ENCODE measurements at places on chromosomes 3 and 15. TPM values are rescaled to one million over a fixed set of nuclear protein-coding genes. Genes with fewer than 3 reads are reported as not detected.

The SLC22A13 gene
- 0.45 TPM for total RNA-seq

The PLA2G4F gene
- not detected for total RNA-seq

The FETUB gene
- not detected for total RNA-seq

The TM4SF1 gene
- total RNA-seq: 299 TPM

The ROBO1 gene
- 25.3 TPM for total RNA-seq

The CLEC3B gene
- 10.5 TPM for total RNA-seq

The HTR3E gene
- not detected for total RNA-seq

The IL5RA gene
- not detected for total RNA-seq

The FBXL22 gene
- total RNA-seq: 0.54 TPM

The CPNE9 gene
- total RNA-seq: not detected

The GP5 gene
- total RNA-seq: 0.49 TPM

The SAMD7 gene
- total RNA-seq: not detected

The PATL2 gene
- total RNA-seq: 0.72 TPM

Measured in fibroblast of the aortic adventitia (primary cell).